ENCODE measurements at places on chromosomes 1 and 21.

- peak; percentile 29 for DNase-seq
Measured at GRCh38 chr1:192702212-192702902, 66.4 kb downstream of the RGS13 start.

DNA sequence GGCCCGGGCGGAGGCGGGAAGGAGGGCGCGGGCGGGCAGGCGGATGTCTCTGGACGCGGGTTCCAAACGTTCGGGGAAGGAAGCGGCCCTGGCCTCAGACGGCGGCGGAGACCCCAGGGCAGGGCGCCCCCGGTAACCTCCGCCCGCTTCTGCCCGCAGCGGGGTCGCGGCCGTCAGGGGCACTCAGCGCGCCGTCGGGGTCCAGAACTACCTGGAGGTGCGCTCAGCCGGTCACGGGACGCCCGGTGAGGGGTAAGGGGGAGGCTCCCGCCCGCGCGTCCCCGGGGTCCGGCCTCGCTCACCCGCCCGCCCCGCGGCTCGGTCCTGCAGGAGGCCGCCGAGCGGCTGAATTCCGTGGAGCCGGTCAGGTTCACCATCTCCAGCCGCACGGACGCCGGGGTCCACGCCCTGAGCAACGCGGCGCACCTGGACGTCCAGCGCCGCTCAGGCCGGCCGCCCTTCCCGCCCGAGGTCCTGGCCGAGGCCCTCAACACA lies 406 bp downstream of the PUSL1 start:
- DNase-seq, result no peak

- DNase-seq, result no peak
Measured at GRCh38 chr1:232553809-232554208, 76.1 kb downstream of the SIPA1L2 start.

- no peak for DNase-seq
Measured at GRCh38 chr1:228276174-228276831, 68.5 kb downstream of the OBSCN start.

DNA sequence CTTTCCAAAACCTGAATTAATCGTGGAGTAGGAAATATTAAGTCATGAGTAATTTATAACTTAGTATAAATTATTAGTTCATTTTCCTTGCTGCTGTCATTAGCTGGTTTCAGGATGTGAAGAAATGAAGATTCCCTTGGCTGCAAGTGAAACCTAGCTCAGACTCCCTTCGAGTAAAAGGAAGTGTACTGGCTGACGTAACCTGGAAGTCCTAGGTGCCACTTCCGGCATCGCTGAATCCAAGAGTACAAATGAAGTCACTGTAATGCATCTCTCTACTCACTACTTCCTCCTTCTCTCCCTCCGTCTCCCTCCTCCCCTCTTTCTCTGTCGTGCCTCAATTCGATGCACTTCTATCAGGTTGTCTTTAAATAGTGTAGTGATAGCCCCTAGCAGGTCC lies 28.8 kb downstream of the ZP4 start:
- no peak for DNase-seq

GRCh38 chr1:101250222-101250621 lies 13.4 kb downstream of the S1PR1 start:
- no peak for DNase-seq

- DNase-seq, result no peak
Measured at GRCh38 chr1:226960256-226960655, 20.2 kb downstream of the COQ8A start.

- DNase-seq, result no peak
Measured at GRCh38 chr1:206094024-206094423, 23.2 kb downstream of the AVPR1B start.

- DNase-seq, result no peak
Measured at GRCh38 chr1:37567023-37567422, 10.3 kb downstream of the DNALI1 start.

DNA sequence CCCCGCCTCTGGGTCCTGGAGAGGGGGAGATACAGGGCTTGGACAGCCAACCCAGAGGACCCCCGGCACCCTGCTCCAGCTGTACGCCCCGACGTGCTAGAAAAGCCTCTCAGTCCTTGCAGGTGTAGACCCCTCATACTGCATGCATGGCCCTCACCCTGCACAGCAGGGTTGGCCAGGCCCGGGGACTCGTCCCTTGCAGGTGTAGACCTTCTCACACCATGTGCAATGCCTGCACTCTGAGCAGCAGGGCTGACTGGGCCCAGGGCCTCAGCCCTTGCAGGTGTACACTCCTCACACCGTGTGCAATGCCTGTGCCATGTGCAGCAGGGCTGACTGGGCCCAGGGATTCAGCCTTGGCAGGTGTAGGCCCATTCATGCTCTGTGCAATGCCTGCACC lies 26.8 kb downstream of the WNT9A start:
- no peak for DNase-seq

GRCh38 chr1:7575041-7575400 lies 196.1 kb upstream of the VAMP3 start:
- DNase-seq, result no peak

GRCh38 chr1:2374252-2375155 lies 16.9 kb downstream of the MORN1 start:
- no peak for DNase-seq

- no peak for DNase-seq
Measured at GRCh38 chr1:152533327-152533938, 19.2 kb downstream of the CRCT1 start.

- DNase-seq, result no peak
Measured at GRCh38 chr1:6209661-6210580, 4.0 kb downstream of the RNF207 start.

GRCh38 chr1:183092350-183092749 lies 69.1 kb downstream of the LAMC1 start:
- DNase-seq, result no peak

- DNase-seq, result no peak
Measured at GRCh38 chr1:238653693-238654321, 732.6 kb upstream of the CHRM3 start.

DNA sequence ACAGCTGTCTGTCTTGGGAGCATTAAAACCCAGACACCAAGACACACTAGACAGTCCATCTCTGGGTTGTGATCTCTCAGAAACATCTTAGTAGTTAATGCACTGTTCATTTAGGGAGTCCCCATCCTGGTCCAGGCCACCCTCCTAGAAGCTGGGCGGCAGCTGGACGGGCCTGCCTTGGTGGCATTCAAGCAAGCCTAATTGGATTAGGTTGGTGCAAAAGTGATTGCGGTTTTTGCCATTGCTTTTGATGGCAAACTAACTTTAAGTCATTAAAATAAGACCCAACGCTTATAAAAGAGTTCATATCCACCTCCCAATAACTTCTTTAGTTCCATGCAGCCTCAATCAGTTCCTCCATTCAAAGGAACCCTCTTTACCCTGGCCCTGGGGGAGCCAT lies 21.7 kb downstream of the ATP5PO start:
- no peak for DNase-seq

DNA sequence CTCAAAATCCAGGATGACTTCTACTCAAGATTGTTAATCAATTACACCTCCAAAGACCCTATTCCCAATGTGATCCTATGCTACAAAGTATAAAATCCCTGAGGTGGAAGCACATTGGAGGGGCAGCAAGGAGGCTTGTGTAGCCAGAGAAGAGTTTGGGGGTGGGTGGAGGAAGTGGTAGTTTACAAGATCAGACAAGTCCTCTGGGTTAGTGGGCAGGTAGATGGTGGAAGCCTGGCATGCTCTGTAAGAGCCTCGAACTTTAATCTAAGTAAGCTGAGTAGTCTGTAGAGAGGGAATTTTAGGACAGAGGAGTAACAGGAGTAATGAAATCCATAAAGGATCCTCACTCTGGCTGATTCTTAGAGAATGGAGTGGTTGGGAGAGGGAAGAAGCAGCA lies 65.0 kb upstream of the KCTD3 start:
- no peak for DNase-seq

DNA sequence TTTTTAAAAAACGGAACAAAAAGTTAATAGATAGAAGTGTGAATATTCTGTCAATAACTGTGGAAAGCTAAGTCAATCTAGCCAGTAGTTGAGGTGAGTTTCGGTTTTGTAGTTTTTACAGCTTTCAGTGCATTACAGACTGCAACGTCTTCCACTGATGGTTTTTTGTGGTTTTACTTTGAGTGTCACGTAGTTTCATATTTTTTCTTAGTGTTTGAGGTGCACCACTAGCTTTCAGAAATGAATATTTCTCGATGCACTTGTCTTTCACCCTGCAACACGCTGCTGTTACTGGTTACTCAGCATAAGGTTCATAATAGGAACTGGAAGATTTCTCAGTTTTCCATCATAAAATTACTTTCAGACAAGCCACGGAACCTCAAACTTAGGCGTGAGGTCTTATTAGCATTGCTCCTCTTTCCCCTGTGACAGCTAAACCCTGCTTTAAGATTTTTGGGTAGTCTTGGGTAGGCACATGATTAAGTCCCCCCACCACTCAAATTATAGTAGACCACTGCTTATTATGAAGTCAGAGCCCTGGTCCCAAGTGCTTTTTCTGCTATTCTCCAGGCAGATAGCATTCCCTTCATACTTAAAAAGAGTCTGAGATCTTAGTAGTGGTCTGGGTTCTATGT lies 1412.7 kb downstream of the KCNT2 start:
- DNase-seq, result no peak

GRCh38 chr1:104760017-104760416 lies 1010.3 kb downstream of the AMY1C start:
- no peak for DNase-seq

- no peak for DNase-seq
Measured at GRCh38 chr21:27795418-27795817, 828.5 kb upstream of the ADAMTS5 start.

GRCh38 chr1:100649146-100649545 lies 70.4 kb upstream of the VCAM1 start:
- no peak for DNase-seq

DNA sequence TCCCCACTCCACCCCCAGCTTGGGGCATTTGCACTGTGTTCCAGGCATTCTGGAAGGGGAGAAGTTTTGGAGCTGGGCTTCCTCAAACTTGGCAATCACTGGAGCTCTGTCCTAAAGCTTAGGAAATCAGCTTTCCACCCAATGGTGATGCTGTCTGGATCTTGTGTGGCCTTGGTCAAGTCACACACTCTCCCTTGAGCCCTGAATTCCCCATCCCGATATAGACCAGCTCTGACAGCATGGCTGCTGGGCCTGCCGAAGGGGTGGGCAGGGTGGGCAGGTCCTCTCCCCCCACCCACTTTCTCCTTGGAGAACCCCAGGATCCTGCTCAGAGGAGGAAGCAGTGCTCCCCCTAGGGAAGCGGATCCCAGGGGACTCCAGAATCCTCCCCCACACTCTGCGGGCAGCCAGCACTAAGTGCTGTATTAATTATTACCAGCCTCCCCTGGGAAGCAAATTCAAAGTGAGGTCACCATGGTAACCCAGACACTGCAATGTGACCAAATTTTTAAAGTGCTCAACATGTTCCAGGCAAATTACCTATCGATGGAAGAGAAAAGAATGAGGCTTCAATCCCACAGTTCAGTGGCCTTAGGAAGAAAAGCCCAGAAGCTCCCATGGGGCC lies 21.3 kb upstream of the LDLRAP1 start:
- no peak for DNase-seq

DNA sequence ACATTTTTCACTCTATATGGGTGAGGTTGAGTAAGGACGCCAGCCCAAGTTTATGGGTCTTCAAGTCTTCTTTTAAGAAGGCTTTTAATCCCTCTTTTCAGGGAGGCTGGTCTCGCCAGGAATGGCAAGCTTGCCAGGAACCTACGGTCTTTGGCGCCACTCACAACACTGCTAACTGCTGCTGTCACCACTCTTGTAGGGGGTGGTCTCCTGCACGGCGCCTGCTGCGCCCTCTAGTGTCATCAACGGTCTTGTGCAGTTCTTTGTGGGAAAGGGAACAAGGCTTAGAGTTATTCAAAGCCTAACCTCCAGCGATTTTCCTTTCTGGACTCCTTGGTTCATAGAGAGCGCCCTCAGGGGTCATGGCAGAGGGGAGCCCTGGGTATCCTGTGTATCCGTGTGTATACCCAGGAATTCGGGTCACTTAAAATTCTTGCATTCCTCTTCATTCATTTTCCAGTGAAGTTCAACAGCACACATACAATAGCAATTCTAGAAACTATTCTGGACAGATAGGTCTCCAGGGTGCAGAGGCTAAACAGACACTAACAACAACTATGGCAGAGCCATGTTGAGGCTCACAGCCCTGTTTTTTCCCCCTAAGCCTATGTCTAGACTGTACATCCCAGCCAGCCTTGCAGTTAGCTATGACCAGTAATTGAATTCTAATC lies 392.8 kb upstream of the CAMK1G start:
- no peak for DNase-seq

- no peak for DNase-seq
Measured at GRCh38 chr1:230599926-230600656, 42.2 kb upstream of the COG2 start.

- DNase-seq, result no peak
Measured at GRCh38 chr1:57255945-57256344, 167.9 kb downstream of the DAB1 start.

- peak; percentile 66 for DNase-seq
Measured at GRCh38 chr1:173190101-173190936, 16.8 kb downstream of the TNFSF4 start.

DNA sequence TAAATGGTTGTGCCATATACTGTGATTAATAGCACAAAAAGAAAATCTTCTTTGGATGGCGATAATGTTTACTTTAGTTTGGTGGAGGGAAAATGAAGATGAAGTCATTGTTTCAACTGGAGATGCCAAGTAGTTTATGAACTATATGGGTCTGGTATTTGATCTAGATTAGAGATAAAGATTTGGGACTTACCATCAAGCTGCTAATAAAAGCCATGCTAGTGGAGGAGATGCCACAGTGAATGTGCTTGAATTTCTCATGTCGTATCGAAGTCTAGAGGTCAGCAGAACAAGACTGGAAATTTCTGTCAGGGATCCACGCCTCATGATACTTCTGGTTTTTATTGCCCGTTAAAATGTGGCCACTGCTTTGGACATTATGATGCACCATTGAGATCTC lies 742.0 kb downstream of the NCAM2 start:
- no peak for DNase-seq

- DNase-seq, result no peak
Measured at GRCh38 chr21:41684381-41685245, 82.2 kb downstream of the RIPK4 start.

DNA sequence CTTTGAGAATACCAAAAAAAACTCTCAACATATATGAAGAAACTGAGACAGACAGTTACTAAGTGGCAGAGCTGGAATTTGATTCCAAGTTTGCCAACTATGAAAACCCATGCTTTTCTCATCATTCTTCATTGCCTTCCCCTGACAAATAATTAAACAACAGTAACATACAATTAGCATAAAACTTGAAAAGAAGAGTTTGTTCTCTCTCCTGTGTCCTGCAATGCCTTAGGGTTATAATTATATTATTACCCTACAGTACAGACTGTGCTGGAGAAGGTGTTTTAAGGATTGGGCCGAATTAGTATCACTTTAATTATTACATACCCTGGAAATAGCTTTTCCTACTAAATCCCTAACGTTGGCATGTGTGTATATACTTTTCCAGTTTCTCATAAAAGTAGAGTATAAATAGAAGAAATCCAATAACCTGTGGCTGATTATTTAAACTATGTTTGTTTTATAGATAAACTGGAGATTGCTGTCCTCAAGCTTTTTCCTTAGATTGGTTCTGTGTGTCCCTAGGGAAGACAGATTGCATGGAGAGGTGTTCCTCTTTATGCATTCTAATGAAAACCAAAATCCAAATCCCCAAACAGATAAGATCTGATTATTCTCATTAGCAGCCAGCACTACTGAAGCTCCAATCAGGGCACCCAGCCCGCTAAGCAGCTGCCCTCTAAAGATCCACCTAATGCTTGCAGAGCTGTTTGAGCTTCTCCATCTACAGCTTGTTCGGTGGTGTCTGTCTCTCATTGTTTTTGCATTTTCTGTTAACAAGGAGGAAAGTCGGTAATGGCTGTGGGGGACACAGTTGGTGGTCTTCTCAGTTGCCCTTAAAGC lies 156.3 kb downstream of the TM2D1 start:
- no peak for DNase-seq

Data from epithelial cell of prostate (primary cell).